Airway epithelial cell (primary cell): ENCODE measurements at places on chromosomes 4 and X. TPM values are rescaled to one million over a fixed set of nuclear protein-coding genes. Genes with fewer than 3 reads are reported as not detected.

The PAGE2 gene
- not detected in 2 replicates for total RNA-seq

The BEX4 gene
- 18.3 and 20.9 TPM in 2 replicates for total RNA-seq

The PAGE5 gene
- not detected in 2 replicates for total RNA-seq

The UGT2A1 gene
- total RNA-seq: not detected in 2 replicates

The TBL1X gene
- total RNA-seq: 7.7 and 9.0 TPM in 2 replicates

The SYN1 gene
- total RNA-seq: 0.33 and 0.63 TPM in 2 replicates

The NOX1 gene
- total RNA-seq: not detected in 2 replicates

The GASK1B gene
- total RNA-seq: 3.2 and 3.4 TPM in 2 replicates

The TMEM185A gene
- 11.8 and 16.3 TPM in 2 replicates for total RNA-seq

The SASH3 gene
- not detected in 2 replicates for total RNA-seq
